CD4-positive, alpha-beta T cell treated with Interleukin-6 at 100 ng/mL for 8 hours (primary cell): ENCODE measurements at places on chromosomes 3 and 15.

DNA sequence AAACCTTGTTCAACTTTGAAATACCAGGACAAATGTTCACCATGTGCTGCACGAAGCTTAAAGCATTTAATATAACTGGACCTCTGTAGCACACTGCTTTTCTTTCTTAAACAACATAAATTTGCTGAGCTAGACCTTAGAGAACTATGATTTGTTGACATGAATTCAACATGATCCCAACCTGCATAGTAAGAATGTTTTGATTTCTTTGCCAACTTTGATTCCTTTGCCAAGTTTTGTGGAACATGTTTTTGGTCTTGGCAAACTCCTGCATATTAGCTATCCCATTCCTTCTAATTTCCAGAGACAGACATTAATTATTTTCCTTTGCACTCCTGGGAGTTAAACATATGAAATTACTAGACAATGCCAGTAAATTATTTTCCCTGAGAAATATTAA is 197.2 kb upstream of the RBMS3 start:
- no peak for DNase-seq

- no peak for DNase-seq
These were observed 63.2 kb upstream of the CGNL1 start for GRCh38 chr15:57313134-57313483.

DNA sequence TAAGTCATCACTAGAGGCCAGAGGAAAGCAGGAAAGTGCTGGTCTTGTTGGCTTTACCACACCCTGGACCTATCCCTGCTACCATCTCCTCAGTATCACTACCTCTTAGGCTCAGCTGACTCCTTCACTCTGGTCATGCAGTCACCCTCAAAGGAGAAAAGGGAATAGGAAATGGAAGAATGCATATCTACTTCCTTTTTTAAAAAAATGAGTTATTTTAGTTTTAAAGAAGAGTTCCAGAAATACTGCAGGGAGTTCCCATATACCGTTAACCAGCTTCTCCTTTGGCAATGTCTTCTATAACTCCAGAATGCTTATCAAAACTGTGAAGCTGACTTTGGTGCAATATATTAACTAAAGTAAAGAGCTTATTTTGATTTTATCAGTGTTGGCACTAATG is 688.6 kb downstream of the DIPK2A start:
- DNase-seq = no peak

DNA sequence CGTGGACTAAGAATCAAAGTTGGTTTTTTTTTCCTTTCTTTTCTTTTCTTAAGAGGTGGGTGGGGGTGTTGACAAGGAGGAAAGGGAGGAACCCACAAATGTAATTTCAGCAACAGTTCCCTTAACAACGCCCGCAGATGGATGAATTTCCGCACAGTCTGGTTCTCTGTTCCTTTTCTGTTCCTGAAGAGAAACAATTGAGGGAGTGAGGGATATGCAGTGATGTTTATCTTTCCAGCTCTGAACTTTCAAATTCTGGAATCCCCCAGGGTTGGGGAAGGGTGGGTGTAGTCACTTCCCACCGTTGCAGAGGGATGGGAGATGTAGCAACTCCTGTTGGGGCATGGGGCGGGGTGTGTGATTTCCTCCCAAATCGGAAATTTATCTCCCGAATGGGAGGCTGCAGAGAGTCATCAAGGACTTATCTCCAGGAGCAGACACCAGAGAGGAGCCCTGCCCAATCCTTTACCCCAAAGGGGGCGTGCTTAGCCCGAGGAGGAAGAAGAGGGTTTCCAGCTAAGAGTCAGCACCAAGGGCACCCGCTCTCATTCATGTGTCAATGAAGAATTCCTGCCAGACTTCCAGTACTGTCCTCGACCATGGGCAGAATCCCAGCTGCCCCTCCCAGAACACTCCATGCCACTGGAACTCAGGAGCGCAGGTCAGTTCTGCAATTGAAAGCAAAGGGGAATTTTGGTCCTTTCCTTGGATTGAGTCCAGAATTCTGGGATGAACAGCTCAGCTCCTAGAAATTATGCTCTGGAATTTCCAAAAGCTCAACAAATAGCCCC is 35.0 kb upstream of the CFAP161 start:
- no peak for DNase-seq

DNA sequence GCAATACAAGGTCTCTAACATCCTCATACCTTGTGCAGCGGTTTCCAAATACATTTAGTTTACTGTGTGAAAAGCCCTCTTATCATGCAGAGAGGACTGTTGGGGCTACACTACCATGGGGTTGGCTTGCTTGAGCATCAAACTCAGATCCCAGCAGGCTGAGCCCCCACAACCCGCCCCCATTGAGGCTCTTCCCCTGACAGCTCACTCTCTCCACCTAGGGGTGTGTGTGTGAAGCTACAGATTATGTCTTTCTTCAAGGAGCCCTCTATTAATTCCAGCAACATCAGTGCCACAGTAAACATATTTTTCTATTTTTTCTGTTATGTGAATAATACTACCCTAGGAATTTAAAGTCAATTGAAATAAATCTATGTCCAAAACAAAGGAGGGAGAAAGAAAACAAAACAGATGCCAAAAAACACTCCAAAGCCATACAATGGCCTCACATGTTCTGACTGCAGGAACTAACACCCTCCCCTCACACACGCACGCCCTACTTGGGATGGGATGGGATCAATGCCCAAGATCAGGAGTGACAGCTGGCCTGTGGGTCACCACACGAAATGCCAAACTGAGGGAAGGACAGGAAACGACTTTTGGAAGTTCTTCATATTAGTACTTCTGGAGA is 14.7 kb downstream of the TM4SF4 start:
- DNase-seq = no peak

DNA sequence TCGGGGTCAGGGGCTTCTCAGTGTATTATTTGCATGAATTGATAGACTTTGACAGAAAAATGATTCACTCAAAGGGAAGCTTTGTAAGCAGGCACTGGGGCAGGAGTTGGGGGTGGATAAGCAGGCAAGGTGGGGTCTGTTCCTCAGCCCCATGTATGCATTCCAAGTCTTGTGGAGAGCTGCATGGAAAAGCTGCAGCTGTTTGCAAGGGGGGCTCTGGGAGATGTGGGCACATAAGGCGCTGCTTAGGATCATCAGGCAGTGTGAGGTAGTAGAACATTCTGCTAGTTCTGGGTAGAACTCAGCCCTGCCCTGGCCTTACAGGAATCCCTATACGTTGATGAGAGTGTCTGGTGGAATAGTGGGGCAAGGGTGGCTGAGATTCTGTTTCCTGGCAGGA is 154.2 kb upstream of the LRIG1 start:
- no peak for DNase-seq

- no peak for DNase-seq
These were observed 59.3 kb downstream of the MEIS2 start for GRCh38 chr15:37041042-37041441.

- DNase-seq = no peak
These were observed 13.1 kb downstream of the WDR82 start for GRCh38 chr3:52265387-52265786.

GRCh38 chr3:52277071-52277964 is 1.1 kb downstream of the WDR82 start:
- DNase-seq = peak; percentile 66

DNA sequence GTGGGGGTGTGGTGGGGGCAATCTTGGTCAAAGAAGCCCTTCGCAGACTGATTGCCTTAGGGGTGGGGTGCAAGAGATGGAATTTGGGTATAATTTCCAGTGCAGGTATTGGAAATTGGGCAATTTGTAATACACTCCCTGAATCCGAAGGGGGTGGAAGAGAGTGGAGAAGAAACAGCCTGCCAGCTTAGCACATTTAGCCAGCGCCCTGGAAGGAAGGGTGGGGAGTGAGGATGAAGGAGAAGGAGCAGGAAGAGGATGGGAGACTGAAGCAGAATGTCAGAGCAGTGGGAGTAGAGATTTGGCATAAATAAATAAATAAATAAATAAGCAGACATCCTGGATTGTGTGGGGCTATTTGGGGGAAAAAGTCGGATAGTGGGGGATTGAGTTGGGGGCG is 1.6 kb downstream of the GAP43 start:
- DNase-seq = no peak

- no peak for DNase-seq
These were observed 476.4 kb upstream of the AGTR1 start for GRCh38 chr3:148221303-148221702.

DNA sequence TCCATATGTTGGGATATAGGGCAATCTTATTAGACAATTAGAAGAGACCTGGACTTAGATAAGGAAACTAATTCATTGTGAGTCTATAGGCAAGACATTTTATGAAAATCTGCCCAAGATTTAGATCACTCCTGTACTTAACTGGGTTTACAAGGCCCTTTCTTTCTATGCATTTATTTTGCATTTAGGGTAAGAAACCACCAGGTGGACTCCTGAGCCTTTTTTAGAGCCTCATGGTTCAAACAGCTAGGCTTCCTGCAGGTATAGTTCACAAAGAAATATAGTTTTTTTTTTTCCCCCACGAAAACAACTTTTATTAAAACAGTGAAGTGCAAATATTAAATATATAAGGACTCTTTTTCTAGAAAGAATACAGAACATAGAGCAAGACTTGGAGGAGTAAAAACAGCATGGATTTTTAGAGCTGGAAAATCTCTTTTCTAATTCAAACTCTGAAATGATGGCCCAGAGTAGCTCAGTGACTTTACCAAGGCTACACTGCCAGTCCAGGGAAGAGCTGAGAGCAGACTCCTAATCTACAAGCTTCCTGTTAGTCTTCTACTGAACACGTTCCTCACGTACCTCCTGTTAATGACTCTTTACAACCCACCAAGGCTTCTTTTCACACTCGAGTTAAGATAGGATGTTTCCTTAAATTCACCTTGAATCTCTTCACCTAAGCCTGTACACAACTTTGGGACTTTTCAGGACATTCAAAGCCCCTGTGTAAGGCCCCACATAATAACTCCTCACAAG is 400.9 kb upstream of the ATP11B start:
- no peak for DNase-seq

DNA sequence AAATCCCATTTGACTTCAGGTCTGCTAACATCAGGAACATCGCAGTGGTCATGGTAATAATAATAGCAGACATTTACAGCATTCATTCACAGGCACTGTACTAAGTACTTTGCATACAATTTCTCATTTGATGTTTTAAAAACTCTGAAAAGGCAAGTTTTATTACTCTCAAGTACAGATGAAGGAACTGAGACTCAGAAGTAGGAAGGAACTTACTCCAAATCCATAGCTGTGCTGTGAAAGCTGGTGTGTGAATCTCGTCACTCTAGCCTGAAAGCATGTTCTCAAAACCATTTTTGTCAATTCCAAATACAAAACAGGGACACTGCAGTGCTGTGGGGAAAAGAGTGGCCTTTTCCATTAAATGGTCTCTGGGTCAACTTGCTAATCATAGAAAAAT is 179.9 kb downstream of the FAM43A start:
- no peak for DNase-seq

GRCh38 chr3:138921316-138922292 is 25.3 kb downstream of the FOXL2 start:
- DNase-seq = no peak

GRCh38 chr15:39088156-39088555 is 492.7 kb upstream of the THBS1 start:
- no peak for DNase-seq

- DNase-seq = peak; percentile 24
These were observed 21.9 kb downstream of the HCN4 start for GRCh38 chr15:73346735-73347312.

- DNase-seq = no peak
These were observed 52.4 kb upstream of the XRN1 start for GRCh38 chr3:142500211-142500610.

GRCh38 chr15:81322676-81323253 is 1.2 kb downstream of the STARD5 start:
- no peak for DNase-seq

- no peak for DNase-seq
These were observed 5.6 kb downstream of the PDCD6IP start for GRCh38 chr3:33803894-33804526.

DNA sequence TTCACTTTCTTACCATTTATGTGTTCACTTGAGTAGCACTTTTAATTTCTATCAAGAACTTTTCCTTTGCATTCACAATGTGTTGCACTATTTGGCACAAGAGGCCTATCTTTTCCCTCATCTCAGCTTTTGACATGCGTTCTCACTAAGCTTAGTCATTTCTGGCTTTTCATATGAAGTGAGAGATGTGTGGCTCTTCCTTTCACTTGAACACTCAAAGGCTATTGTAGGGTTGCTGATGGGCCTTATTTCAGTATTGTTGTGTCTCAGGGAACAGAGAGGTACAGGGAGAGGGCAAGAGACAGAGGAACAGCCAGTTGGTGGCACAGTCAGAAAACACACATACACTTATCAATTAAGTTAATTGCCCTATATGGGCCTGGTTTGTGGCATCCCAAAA is 127.4 kb upstream of the MLF1 start:
- DNase-seq = no peak

DNA sequence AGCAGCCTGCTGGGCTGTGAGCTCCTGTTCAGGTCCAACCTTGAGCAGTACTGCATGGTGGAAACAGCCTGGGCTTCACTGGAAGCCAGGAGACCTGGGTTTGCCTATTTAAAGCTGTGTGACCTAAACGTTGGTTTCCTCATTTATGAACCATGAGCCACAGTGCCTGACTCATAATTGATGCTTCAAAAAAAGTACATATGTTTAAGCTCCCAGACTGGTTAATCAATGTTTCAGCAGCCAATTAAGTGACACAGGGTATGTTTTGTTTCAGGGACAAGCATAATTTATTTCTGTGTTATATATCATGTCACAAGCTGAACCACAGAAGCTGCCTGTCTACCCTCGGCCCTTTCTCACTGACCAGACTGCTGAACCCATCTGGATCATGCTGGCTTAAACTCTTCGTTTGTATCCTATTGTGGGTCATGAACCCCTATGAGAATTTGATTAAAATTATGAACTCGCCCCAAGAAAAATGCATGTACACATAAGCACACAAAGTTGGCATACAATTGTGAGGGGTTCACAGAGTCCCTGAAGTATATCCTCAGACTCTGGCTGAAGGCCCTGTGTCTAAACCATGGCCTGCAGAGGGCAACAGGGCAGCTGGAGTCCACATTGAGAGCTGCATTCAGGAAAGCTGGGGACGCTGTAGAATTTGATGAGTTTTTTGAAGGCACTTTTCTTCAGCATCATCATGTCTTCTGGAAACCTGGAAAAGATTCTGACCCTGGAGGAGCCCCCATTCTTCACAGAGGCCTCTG is 23.7 kb downstream of the HDC start:
- no peak for DNase-seq

GRCh38 chr3:100709842-100710260 is 557 bp downstream of the TFG start:
- peak; percentile 20 for DNase-seq

DNA sequence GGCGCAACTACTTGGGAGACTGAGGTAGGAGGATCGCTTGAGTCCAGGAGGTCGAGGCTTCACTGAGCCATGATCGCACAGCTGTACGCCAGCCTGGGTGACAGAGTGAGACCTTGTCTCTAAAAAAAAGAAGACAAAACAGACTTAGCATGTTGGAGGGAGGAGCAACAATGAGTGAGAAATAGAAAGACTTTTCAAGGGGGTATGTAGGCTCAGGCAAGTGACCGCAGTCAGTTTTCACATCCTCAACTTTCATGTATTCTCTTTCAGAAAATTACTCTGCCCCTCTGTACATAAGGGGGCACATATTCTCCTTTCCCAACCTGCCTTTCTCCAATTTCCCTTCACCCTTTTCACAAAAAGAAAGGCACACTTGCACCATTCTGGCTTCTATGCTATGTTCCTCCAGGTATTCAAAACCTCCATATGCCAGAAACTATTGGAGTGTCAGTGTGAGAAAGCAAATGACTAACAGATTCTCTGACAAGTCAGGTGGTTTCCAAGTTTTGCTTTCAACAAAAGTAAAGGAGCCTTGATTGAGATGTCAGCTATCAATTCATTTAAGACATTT is 7.6 kb downstream of the NSUN3 start:
- no peak for DNase-seq

- no peak for DNase-seq
These were observed 74.6 kb upstream of the SPATA12 start for GRCh38 chr3:56985878-56986277.
